ENCODE measurements at places on chromosomes 5 and 9.
A peak's percentile ranks its signal among the peaks of the same experiment; 100 is the strongest.

DNA sequence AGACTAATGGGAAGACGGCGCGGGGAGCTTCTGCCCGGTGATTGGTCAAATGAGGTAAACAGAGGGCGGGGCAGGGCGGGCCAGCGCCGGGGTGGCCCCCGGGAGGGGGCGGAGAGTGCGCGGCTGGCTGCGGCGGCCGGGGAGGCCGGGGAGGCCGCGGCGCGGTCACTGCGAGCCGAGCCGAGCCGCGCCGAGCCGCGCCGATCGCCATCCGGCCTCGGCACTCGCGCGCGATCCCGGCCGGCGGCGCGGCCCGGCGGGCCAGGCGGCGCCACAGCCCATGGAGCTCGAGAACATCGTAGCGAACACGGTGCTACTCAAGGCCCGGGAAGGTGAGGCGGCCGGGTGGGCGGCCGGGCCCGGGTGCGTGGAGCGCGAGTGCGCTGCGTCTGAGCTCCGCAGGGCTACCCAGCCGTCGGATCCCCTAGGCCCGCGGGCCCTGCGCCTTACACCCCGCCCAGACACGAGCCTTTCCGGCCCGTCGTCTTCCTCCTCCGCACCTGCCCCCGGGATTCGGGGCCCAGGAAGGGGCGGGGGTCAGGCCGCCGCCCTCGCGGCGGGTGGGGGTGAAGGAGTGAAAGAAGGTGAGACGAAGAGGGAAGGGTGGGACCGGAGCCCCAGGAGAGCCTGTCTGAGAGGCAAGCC, at the start of gene GRK6:
Gene GRK6 (plus strand): TSS at position 111 of the 645 bp plus-strand sequence. CDS start 170 bp downstream, at position 281.
- peak; percentile 50 for DNase-seq

- no peak for DNase-seq
These were observed 655.3 kb downstream of the LRRC70 start for GRCh38 chr5:63233911-63234310.

DNA sequence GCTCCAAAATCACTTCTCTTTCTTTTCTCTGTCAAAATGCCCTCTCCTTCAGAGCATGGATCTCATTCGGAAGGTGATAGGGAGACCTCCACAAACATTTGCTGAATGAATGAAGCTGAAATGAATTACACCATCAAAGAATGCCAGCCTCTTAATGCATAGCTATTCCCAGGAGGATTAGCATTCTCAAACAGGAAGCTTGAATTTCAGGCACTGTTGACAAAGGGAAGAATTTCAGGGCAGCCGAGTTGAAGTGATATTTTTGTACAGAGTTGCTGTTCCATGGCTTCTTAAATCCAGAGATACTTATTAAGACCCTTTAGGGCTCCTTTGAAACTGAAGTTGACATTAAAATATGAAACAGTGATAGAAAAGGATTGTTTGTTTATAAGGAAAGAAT, 18.8 kb downstream of the HBEGF start:
- no peak for DNase-seq

GRCh38 chr5:144421411-144421810, 250.7 kb downstream of the KCTD16 start:
- DNase-seq: no peak

DNA sequence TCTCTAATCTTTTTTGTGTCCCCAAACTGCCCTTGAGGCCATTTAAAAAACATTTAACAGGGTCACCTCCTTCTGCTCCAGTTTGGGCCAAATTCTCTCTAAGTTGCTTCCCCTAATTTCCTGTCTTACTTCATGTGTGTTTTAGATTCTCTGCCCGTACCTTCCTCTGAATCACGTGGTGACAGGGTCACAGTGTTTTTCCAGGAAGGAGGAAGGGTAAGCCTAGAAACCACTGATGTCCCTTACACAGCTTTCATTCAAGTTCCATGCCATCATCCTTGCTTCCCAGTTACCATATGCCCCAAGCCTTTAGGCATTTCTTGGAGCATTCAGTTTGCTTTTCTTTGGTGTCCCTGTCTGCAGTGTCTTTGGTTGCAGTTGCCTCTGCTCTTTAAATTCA, 42.4 kb upstream of the MACIR start:
- no peak for DNase-seq

DNA sequence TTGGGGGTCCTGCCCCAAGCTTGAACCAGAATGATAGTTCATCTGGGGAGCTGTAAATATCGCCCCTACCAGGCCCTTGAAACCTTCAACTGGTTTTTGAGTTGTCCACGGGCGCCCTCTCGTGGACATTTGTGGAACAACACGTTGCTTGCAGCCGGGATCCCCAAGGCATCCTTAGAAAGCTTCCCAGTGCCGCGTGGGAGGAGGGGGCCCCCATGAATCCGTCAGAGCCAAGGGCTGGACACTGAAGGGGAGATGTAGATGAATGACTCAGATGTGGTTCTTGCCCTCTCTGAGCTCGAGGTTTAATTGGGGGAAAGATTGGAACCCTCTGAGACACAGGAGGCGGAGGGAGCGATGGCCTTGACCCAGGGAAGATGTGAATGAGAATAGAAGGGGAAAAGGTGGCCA, 31.8 kb upstream of the ORM1 start:
- peak; percentile 29 for DNase-seq

DNA sequence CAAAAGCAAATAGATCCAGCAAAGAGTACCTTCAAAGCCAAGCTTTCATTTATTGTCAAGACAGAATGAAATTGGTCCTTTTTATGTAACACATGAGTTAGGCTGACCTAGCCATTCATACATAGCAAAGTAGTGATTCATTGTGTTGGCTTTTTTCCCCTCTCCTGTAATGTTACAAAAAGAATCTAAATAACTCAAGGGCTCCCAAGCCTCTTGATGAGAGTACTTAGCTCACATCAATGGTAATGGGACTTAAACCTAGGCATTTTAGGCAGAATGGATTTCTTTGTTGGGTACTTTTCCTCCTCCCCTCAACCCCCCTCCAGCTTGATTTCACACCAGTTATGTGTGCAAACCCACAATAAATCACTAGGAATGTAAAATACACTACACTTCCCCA, 123.7 kb downstream of the EBF1 start:
- no peak for DNase-seq

DNA sequence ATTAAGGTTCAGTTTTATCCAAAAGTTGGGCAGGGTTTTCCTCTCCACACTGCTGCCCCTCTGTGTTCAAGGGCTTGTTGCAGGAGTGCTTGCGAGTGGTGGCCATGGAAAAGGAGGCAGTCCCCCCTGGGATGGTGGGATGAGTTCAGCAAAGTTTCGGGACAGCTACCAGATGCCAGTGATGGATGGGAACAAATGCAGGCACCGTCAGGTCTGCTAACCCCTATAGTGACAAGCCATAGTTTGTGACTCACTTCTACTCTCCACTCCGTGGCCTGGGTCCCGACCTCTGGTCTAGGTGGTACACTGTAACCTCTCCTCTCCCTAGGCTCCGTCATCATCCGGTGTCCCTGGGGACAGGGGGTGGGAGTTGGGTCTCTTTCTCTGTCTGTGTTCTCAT, 3.8 kb upstream of the RNF14 start:
- no peak for DNase-seq
